Activated naive CD4-positive, alpha-beta T cell treated with Interleukin-2 at 50 U/mL for 16 hours (primary cell): ENCODE measurements at places on chromosomes 3 and 15.

DNA sequence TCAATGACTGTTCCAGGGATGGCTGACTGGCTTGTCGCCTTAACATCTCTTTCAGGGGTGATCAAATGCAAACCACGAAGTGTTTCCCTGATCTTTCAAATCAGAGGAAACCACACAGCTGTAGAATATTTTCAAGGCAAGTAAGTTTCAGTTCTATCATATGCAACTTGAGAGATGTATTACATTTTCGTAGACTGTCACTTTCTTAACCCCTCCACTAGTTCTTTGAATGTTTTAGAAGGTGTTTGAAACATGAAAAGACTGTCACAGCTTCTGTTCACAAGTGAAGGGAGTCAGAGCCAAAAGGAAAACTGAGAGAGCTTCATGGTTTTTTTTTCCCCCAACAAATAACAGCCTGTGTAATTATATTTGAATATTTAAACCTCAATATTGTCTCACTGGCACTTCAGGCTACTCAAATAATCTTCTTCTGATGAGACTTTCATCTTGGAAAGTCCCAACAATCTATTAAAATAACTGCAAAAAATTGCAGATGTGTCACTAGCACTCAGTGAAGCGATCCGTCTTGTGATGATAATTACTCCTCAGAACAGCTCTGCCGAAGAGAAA is 25.9 kb upstream of the CAPN7 start:
- DNase-seq: no peak

DNA sequence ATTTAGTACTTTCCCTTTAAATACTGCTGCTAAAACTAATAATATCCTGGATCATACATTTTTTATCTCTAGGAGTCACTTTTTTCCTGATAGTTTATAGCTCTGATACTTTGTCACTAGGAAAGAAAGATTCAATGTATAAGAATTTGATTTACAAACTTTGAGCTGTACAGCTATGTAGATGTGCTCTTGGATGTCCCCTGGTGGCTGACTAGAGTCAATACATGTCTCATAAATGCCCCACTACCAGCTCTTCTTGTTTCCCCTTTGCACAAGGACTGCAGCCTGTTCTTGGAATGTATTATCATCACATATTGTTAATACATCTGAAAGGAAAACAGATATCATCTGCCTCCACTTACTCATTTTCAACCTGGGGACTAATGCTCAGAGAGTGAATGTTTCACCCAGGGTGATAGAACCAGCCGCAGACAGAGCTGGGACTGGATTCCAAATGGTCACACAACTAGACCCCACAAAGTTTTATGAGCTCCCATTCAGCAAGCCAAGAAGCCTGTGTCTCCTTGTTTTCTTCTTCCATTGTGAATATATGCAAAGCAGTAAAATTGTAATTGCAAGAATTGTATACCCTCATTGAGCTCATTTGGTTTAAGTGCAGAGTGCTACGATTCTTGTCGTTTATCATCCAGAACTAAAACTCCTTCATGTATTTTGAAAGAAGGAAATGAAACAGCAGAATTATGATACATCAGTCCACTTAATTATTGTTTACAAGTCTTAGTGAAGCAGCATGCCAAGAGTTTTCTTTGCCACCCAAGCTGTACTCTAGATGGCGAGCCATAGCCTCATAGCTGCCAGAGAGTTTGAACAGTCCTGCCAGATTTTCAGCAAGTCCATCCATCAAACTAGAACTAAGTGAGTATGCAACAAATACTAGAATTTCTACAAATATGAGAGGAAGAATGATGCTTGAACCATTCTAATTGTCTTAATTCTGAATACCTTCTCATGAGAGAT is 261.6 kb upstream of the LMCD1 start:
- peak; percentile 3 for DNase-seq

- no peak for DNase-seq
Observed at GRCh38 chr3:58173029-58173668, 37.6 kb downstream of the DNASE1L3 start.

DNA sequence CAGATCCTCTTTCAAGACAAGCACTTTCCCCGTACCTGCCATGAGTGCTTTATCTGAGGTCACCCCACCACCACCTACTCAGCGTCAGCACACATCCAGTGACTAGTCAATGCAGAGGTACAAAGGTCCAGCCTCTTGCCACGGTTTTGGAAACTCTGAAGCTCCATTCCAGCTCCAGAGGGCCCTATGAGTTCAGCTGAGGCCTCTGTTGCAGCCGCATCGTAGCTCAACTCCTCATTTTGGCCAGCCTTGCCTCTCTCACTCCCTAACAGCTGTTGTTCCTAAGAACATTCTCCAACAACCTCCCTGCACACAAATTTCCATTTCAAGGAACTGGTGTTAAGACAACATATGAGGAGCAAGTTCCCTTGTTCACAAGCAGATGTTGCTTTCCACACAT is 405.1 kb upstream of the PROK2 start:
- no peak for DNase-seq

GRCh38 chr3:10753964-10754363 is 62.1 kb upstream of the SLC6A11 start:
- peak; percentile 42 for DNase-seq
